ENCODE measurements at places on chromosomes 5 and 9.

- H3K27ac ChIP-seq = no peak overlapping the region
- no peak for DNase-seq
- no peak overlapping the region for H3K4me3 ChIP-seq
- no peaks in the 10 kb centered on the region for H3K36me3 ChIP-seq
Observed at GRCh38 chr5:149303210-149303609, 31.6 kb downstream of the AFAP1L1 start.

DNA sequence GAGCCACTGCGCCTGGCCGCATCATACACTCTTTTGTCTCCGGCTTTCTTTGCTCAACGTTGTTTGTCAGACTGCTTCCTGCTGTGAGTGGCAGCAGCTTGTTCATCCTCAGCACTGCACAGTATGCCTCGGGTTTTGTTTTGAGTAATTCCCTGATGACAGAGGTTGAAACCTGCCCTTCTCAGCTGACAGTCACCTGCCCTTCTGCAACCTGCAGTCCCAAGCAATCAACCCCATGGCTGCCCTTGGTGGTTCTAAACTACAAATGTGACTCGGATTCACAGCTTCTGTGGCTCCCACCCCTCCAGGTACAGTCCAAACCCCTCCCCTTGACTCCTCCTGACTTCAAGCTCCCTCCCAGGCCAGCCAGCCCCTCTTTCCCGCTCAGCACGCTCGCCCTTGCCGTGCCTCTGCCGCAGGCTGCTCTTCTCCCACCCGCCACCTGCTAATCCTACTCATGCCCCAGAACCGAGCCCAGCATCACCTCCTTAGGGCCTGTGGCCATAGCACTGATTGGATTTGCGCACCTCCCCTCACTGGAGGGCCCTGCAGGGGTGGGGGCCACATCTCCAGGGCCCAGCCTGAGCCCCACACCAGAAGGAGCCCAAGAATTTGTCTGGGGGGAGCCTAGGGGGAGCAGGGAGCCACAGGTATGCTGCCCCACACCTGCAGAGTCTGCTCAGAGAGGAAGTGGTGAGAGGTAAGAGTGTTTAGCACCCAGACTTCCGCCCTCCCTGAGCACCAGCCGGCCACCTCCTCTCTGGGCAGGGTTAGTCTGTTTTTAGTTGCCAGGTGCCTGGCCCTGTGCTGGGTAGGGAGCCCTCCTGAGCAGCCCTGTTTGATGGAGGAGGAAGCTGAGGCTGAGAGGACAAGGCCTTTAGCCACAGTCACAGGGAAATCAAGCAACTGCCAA lies 10.1 kb downstream of the EEIG1 start:
- H3K27ac ChIP-seq = peak overlapping the region; percentile 90
- DNase-seq = no peak
- H3K4me1 ChIP-seq = peaks cover 91% of the 10 kb centered on the region
- H3K4me3 ChIP-seq = no peak overlapping the region
- H3K27me3 ChIP-seq = no peaks in the 10 kb centered on the region

GRCh38 chr9:114228016-114228808 lies 72.9 kb downstream of the COL27A1 start:
- H3K27me3 ChIP-seq = no peaks in the 10 kb centered on the region
- no peaks in the 10 kb centered on the region for H3K36me3 ChIP-seq
- H3K4me1 ChIP-seq = no peaks in the 10 kb centered on the region
- no peak for DNase-seq

- no peak overlapping the region for H3K4me3 ChIP-seq
- no peak for DNase-seq
- no peaks in the 10 kb centered on the region for H3K27me3 ChIP-seq
- no peak overlapping the region for H3K27ac ChIP-seq
- no peaks in the 10 kb centered on the region for H3K36me3 ChIP-seq
Observed at GRCh38 chr9:88559661-88560060, 24.7 kb downstream of the NXNL2 start.

GRCh38 chr9:96874947-96875460 lies 20.7 kb upstream of the ZNF782 start:
- H3K27ac ChIP-seq = peak overlapping the region; percentile 82
- peak overlapping the region; percentile 51 for H3K4me3 ChIP-seq
- no peaks in the 10 kb centered on the region for H3K4me1 ChIP-seq
- no peaks in the 10 kb centered on the region for H3K36me3 ChIP-seq
- no peaks in the 10 kb centered on the region for H3K27me3 ChIP-seq

DNA sequence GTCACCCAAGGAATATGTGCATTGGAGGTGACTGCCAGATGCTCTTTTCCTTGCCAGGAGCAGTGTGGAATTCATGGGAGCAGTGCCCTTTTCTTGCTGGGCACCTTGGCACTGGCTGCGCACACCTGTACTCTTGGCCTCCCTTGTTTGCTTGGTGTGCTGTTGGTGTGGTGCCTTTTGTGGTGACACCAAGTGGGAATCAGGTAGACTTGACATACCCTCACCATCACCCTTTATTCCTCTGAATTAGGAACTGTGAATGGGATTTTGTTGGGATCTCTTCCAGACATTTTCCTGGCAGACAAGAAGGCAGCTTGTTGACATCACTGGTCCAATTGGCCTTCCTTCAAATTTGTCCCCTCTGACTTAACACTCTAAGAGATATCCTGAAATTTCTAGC lies 82.3 kb downstream of the RAI14 start:
- no peaks in the 10 kb centered on the region for H3K36me3 ChIP-seq
- H3K4me1 ChIP-seq = no peaks in the 10 kb centered on the region
- H3K27ac ChIP-seq = no peak overlapping the region
- DNase-seq = no peak

Measured in prostate gland (tissue), 2 donors.